BJ (cell line): ENCODE measurements at places on chromosomes 3 and 15.

DNA sequence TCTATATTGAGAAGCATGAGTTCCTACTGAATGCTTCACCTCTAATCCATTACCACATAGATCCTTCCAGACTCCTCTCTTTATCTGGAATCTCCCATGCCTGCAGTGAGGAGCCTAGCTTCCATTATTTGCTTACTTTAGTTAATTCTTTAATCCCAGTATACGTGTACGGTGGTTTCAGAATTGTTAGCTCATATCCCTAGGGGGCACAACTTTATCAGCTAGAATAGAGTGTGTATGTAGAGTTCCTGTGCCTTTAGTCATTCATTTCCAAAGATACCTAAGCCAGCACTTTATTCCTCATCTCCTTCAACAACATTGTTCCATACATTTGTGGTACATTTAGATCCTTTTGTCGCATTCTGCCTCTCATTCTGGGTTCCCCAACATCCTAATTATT is 226.0 kb downstream of the TJP1 start:
- DNase-seq = peak; percentile 4

- DNase-seq = no peak
These were observed 15.3 kb downstream of the HESX1 start for GRCh38 chr3:57184526-57184925.

GRCh38 chr3:16222547-16222946 is 42.2 kb downstream of the DPH3 start:
- DNase-seq = no peak

DNA sequence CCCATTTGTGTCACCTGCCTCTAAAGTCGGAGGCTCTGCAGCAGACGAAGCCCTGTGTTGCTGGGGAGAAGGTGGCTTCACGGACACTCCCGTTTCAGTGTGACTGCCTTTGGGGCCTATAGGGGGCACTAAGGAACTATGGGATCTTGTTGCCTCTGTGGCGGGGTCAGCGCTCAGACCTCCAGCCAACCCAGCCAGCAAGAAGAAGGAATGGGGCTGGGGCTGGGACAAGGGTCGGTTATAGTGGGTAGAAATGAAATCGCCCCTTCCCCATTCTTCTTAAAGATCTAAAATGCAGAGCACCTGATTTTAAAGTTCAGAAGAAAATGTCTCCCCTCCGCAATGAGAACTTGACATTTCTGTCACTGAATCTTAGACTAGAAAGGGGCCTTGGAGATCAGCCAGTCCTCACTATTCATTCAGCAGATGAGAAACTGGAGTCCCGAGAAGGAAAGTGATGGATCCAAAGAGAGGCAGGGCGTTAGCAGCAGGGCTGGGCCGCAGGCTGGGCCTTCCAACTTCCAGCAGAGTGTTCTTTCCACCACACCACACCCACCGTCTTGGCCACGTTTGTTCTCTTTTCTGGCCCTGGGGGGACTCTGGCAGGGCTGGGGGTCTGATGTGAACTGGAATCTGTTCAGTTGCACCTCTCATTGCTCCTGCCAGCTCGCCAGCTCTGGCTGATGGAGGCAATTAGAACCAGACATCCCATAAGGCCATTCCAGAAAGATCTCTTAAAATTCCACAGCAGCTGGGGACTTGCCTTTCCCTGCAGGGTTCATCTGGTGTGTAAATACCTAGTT is 195.4 kb downstream of the OPA1 start:
- no peak for DNase-seq
